ENCODE measurements at places on chromosomes 3 and 15. TPM values are rescaled to one million over a fixed set of nuclear protein-coding genes. Genes with fewer than 3 reads are reported as not detected.

GRCh38 chr15:71288348-71288955, 173.2 kb downstream of the THSD4 start:
- no peak for DNase-seq

GRCh38 chr3:196938576-196938975, 3.8 kb downstream of the NCBP2 start:
- no peak for DNase-seq

DNA sequence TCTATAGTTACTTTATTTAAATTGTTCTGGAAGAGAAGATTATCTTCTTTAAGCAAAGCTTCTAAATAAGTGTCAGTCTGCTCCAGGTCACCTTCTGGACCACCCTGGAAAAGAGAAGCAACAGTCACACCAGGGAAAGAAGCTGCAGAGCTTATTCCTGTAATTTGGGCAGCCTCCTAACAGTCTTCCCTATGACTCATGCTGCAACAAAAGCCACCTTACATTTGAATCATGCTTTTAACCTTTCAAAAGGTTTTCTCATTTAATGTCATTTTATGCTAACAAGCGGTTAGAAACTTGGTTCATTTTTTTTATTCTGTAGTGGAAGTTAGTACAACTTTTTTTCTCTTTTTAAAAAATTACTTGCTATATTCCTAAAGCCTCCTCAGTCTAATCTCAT, 5.3 kb upstream of the GUCA1C start:
- no peak for DNase-seq

DNA sequence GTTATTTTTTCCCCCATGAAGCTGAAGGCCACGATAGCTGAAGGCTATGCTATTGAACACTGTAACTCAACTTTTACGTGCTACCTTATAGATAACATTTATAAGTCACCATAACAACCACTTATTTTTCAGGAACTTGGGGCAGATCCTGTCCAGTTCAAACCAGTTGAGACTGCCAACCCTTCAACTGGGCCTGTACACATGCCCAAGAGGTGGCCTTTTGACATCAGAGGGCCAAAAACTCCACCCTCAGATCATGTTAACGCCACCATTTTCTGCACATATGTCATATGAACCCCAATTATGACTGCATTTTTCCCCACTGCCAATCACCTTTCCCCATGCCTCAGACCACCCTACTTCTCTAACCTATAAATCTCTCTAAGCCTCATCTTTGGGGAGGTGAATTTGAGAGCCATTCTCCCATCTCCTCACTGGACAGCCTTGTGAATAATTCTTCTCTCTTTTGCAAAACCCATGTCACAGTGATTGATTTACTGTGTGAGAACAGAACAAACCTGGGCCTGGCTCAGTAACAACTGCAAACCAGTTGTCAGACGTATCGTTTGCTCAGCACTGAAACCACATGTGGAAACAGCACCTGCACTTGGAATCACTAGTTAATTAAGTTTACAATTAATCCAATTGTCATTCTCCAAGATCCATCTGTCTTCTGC, 42.5 kb downstream of the ZNF445 start:
- DNase-seq, result no peak

DNA sequence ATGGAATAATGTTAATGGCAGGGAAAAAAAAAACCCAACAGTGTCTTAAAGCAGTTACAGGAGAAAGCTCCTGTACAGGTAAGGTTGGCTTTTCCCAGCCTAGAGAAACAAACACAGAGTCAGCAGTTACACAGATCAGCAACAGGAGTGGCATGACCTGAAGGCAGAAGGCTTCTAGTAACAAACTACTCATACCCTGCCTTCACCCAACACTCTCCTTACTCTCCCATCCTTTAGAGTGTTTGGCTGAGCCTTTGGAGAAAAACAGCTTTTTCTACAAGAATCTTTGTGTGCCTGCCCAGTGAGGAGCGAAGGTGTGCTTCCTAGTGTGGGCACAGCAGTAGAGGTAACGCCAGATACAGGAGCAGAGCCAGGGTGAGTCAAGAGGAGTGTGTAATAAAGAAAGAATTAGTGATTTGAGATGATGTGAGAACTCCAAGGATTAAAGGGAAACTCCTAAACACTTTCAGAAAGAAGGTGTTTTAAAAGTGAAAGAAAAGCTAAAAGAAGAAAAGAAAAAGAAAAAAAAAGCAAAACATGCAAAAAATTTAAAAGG, 152.7 kb downstream of the POLR2M start:
- DNase-seq, result no peak

DNA sequence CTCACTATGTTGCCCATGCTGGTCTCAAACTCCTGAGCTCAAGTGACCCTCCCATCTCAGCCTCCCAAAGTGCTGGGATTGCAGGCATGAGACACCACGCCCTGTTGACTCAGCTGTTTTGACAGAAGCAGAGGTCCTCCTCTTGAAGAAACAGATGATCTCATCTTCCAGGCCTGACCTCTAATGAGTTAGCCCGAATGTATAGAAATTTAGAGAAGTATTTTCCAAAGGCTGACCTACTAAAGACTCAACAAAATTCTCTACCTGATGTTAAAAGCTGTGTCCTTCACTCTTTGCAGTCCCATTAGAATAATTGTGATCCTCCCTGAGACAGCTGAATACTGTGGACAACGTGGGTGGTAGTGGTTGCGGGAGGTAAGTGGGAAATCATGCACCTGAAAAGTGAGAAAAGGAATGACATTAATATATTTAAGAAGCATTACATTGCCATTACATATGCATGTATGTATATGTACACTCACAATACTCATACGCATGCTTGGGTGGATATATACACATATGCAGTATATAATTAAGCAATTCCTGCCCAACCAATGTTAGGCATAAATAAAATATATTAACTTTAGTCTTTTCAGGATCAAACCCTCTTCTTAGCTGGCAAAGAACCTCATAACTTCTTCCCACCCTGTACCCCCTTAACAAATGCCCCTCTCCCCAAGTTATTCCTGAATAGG, 204.6 kb upstream of the NR2F2 start:
- DNase-seq, result no peak

- no peak for DNase-seq
Measured at GRCh38 chr15:45179221-45179985, 8.4 kb downstream of the SHF start.

DNA sequence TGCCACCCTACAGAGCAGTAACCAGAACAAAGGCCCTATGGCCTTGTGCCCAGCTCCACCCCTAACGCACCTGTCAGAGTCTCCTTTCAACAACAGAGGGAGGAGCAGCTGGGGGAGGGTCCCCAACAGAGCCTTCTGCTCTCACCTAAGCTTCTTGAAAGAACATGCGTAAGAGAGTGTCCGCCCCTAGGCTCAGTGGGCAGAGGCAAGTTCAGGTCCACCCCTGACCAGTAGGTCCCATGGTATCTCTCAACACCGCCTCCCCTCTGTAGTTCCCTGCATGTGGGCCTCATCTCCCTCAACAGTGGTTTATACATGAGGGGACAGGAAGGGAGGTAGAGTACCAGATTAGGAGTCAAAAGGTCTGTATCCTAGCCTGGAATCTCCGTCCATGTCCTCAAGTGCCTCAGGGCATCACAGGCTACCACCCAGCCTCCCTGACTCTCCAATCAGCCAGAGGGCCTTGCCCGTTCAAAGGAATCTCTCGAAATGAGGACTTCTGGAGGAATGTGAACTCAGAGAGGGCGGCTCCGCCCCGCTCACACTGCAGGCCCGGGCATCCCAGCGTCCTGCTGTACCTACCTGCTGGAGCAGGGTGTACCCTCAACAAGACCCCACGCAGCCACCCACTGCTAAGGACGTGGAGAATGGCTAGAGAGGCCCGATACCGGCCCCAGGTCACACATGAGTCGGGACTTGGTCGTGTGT, 680 bp downstream of the POC1A start:
- no peak for DNase-seq

GRCh38 chr3:16013568-16013967, 160.9 kb upstream of the GALNT15 start:
- no peak for DNase-seq

- DNase-seq, result no peak
Measured at GRCh38 chr3:191922570-191922969, 461.6 kb downstream of the PYDC2 start.

GRCh38 chr3:61093364-61093763, 157.9 kb downstream of the FHIT start:
- no peak for DNase-seq

DNA sequence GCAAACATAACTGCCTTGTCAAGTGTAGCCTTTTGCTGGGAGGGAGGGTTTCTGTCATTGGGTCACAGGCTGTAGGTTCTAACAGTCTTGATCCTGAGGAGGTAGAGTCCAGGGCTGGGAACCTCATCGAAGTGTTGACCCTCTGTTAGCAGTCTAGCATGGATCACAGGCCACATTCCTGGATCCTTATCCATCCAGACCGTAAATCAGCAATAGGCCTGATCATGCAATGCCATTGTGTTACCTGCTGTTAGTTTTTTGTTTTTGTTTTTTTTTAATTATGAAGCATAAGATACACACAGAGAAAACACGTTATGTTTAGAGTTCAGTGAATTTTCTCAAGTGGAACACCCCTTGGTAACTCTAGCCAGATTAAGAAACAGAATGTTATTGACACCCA, 282.0 kb upstream of the TPM1 start:
- no peak for DNase-seq

- DNase-seq, result no peak
Measured at GRCh38 chr3:190695225-190695624, 167.3 kb downstream of the GMNC start.

DNA sequence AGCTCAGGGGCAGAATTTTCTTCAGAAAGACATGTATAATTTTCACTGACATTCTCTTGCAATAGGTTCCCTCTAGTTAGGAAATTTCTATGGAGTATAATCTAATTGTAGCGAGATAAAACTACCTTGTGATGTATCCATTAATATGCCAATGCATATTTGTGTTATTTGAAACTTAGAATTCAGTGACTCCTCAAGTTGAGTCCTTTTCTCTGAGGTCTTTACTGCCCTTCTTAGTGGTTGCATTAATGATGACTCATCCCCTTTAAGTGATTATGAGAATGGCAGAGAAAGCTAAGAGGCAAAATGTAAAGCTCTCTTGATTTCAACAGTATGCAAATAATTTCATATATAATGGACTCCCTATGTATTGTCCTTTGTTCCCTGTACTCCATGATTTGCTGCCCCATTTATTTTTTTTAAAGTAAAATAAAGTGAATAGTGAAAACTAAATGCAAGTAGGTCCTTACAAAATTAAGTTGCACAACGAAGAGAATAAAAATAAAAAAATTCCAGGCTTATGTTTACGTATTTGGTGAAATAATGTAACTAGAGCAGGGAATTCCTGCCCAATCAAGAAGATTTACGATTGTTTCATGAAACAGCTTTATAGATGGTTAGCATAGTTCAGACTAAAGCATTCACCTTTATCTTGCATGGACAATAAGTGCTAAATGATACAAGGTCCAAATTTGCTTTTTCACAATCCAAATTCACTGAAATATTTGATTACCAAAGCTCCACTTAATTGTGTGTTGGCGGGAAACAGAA, 78.1 kb downstream of the ZPLD1 start:
- no peak for DNase-seq

DNA sequence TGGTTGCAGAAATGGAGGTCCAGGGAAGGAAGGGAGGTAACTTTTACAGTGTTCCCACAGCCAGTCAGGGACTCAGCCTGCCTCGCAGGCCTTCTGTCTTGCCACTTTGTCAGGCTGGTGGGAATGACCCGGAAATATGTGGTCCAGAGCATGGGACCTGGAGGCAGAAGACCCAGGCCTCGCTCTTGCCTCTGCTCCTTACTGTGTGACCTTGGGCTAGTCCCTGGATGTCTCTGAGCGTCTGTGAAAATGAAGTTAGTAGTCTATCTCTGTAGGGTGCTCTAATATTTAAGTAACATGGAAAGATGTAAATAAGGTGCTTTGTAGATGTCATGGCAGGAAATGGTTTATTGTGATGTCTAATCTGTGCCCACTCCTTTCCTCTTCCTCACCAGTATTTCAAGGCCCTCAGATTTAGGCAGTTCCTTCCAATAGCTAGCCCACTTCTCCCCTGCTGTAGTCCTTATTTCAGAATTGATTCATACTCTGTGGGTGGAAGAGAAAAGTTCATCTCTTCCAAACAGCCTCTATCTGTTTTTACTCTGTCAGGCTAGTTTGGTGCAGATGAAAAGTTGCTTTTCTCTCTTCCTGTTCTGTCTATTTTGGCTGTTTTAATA, 9.1 kb downstream of the CORO2B start:
- DNase-seq, result no peak

DNA sequence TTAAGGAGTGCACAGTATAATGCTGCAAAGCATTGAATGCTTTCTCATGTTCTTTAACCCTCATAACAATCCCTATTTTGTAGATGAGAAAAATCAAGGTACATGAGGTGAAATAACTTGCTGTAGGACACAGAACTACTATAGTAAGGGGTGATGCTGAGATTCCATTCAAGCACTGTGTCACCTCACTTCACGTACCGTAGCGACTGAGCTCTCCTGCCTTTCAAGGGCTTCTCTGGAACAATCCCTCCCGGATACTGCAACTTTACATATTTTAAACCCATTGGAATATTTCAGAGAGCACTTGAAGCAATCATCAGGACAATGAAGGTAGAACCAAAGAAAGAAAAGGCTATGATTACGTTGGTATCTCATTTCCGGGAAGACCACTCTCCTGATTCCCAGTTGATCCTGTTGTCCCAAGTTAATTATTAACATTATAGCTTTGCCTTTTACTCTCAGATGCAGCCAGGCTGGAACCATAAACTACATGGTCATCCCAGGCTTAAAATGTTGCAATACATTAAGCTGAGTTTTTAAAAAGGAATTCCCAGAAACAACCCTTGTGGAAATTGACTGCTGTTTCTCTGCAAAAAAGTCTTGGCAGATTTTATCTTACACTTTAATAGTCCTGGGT, 252.2 kb upstream of the IGF1R start:
- DNase-seq, result no peak

GRCh38 chr15:73632670-73633058, 525 bp downstream of the NPTN start:
- no peak for DNase-seq

FAM107A gene
- not detected for total RNA-seq

GOLGA6L10 gene
- 1.4 TPM for total RNA-seq

BUB1B gene
- total RNA-seq, result 4.2 TPM

DLL4 gene
- 0.05 TPM for total RNA-seq

PPM1L gene
- total RNA-seq, result 5.8 TPM
